ENCODE measurements at places on chromosomes 1 and 21. TPM values are rescaled to one million over a fixed set of nuclear protein-coding genes. Genes with fewer than 3 reads are reported as not detected.

The BROX gene
- 79.3 TPM for total RNA-seq

The CFHR5 gene
- total RNA-seq: not detected

The CFHR2 gene
- total RNA-seq: not detected

The CASP9 gene
- total RNA-seq: 9.3 TPM

The ST6GALNAC3 gene
- 39.1 TPM for total RNA-seq

The ST3GAL3 gene
- 27.2 TPM for total RNA-seq

The FBXO2 gene
- total RNA-seq: 0.42 TPM

The KCNA2 gene
- 1.7 TPM for total RNA-seq

The SLC9C2 gene
- total RNA-seq: not detected

The PLEKHN1 gene
- 1.1 TPM for total RNA-seq

The SGIP1 gene
- total RNA-seq: 8.4 TPM

DNA sequence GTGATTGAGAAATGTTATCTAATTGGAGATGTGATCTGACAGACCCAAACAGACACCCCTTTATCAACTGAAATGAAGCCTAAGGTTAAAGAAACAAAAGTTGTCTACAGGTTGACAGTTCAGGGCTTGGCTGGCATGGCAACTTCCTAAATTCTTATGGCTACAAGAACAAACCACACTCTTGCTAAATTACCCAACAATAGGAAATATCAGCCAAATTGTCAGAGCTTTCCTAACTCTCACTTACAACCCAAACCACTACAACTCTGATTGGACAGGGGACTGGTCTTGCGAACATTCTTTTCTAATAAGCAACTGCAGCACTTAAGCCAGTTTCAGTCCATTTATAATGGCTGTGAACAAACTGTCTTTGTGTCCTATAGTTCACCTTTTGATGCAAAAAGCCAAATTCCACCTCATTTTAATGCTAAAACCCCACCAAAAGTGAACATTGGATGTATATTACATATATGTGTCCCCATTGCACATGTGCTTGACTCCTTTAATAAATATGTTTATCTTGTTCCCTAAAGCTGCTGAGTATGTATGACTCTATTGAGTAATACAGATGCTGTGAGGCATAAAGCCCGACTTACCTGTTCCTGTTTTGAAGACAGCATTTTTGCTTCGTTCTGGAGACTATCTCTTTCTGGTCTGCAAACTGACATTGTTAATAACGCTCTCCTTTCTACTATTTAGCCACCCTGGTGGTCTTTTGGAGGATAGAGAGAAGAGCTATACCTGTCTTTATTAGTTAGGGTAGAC lies 101.3 kb upstream of the HMCN1 start:
- DNase-seq: no peak

- no peak for DNase-seq
These were observed 197.6 kb upstream of the FOXD3 start for GRCh38 chr1:63124666-63125191.

GRCh38 chr1:236416165-236416564 lies 22.1 kb downstream of the EDARADD start:
- no peak for DNase-seq

DNA sequence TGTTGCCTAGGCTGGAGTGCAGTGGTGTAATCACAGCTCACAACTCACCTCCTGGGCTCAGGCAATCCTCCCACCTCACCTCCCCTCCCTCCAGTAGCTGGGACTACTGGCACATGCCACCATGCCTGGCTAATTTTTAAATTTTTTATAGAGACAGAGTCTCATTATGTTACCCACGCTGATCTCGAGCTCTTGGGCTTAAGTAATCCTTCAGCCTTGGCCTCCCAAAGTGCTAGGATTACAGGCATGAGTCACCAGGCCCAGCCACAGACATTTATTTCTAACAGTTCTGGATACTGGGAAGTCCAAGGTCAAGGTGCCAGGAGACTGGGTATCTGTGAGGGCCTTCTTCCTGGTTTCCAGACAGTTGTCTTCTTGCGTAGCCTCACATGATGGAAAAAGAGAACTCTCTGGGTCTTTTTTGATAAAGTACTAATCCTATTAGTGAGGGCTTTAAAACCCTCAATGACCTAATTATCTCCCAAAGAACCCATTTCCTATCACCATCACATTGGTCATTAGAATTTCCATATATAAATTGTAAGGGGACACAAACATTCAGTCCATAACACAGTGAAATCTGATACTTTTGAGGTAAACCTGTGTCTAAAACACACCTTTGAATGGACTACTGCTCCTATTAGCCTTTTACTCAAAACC lies 67.9 kb downstream of the PHACTR4 start:
- DNase-seq: no peak

DNA sequence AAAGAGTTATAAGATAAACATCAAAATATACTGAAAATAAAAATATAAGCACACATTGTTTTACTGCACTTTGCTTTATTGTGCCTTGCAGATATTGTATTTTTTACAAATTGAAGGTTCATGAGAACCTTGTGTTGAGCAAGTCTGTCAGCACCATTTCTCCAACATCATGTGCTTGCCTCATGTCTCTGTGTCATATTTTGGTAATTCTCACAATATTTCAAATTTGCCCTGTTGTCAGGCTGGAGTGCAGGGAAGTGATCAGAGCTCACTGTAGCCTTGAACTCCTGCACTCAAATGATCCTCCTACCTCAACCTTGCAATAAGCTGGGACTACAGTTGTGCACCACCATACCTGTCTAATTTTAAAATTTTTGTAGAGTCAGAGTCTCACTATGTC lies 21.3 kb upstream of the CNIH3 start:
- no peak for DNase-seq

DNA sequence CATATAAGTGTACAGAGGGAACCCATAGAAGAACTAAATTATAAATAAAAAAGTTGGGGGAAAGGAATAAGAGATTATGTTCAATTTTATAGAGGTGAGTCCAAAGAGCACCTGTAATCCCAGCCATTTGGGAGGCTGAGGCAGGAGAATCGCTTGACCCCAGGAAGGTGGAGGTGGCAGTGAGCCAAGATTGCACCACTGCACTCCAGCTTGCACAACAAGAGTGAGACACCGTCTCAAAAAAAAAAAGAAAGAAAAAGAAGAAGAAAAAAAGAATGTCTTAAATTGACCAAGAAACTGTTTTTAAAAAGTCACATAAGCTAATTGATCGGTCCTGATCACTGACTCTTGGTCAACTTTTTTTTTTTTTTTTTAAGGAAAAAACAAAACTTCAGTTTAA lies 19.1 kb upstream of the ATF3 start:
- DNase-seq: no peak

- DNase-seq: no peak
These were observed 67.6 kb downstream of the SEC16B start for GRCh38 chr1:177902266-177902665.

- DNase-seq: no peak
These were observed 176.6 kb upstream of the ADAMTS5 start for GRCh38 chr21:27143476-27143875.

- DNase-seq: no peak
These were observed 79.4 kb downstream of the ITPKB start for GRCh38 chr1:226659641-226660040.

DNA sequence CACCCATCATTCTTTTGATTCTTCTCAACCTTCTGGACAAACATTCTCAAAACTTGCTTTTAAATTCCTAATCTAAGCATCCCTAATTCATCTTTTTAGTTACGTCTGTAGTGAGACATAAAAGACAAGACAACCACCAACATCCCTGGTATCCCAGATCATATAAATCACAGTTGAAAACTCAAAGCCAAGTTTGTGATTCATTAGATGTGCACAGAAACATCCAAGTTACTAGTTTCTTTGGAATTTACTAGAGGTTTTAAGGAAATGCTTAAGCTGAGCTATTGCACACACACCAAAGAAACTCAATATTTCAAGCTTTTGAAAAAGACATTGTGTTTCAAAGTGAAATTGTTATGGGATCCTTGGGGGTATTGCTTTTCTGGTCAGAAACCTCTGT lies 47.6 kb downstream of the ATP6V1G3 start:
- no peak for DNase-seq

DNA sequence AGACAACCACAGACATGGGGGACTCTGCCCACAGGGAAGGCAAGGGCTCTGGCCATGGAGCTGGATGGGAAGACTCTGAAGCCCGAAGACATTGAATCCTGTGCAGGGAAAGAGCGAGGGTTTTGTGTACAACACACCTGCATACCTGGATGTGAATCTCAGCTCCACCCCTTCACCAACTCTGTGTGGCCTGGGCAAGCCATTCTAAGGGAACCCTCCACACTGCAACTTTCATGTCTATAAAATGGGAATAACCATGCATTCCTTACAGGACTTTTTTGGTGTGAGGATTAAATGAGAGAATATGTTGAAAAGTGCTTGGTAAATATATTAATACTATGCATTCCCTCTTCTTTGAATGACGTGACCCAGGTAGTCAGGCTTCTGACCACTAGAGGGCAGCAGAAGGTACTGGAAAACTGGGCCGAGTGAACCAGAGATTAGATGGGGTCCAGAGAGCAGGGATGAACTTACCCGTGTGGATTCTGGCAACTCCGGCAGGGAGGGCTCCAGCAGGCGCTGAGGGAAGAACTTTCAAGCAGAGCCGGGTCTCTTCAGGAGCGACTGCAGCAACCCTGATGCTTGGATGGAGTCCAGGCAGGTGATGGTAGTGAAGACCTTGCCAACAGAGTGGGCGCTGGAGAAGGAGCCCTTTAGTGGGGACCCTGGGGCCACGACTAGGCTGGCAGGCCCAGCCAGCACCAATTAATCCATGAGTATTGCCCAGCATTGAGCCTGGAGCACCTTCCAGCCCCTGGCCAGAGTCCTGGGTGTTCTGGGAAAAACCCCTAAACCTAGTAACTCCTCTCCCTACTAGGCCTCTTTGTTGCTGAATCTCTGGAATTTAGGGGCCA lies 834 bp upstream of the ELF3 start:
- peak; percentile 83 for DNase-seq

DNA sequence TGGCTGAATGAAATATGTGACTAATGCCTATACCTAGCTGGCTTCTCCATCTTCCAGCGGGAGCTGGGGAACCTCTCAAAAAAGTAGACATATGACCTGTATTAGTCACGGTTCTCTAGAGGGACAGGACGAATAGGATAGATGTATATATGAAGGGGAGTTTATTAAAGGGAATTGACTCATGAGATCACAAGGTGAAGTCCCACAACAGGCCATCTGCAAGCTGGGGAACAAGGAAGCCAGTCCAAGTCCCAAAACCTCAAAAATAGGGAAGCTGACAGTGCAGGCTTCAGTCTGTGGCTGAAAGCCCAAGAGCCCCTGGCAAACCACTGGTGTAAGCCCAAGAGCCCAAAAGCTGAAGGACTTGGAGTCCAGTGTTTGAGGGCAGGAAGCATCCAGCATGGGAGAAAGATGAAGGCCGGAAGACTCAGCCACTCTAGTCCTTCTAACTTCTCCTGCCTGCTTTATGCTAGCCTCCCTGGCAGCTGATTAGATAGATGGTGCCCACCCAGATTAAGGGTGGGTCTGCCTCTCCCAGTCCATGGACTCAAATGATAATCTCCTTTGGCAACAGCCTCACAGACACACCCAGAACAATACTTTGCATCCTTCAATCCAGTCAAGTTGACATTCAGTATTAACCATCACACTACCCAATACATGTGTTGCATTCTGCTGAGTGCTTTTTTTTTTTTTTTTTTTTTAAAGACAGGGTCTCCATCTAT lies 19.6 kb downstream of the OLIG1 start:
- DNase-seq: no peak

GRCh38 chr1:24505816-24506215 lies 3.2 kb downstream of the RCAN3 start:
- no peak for DNase-seq

- no peak for DNase-seq
These were observed 69.1 kb downstream of the WARS2 start for GRCh38 chr1:119071321-119071720.

DNA sequence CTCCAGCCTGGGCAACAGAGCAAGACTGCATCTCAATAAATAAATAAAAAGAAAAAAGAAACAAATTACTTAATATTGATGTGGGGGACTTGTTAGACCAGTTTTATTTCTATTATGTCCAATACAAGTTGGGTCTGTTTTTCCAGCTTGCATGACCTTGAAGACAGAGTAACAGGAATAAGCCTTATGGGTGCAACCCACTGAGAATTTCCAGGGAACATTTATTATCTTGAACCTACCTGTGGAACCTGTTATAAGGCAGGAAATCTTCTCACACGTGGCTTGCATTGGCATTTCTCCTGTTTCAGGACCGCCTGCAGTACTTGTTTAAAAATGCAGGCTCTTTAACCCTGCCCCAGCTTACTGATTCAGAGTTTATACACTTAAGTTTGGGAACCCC lies 64.0 kb downstream of the ZBTB17 start:
- no peak for DNase-seq

DNA sequence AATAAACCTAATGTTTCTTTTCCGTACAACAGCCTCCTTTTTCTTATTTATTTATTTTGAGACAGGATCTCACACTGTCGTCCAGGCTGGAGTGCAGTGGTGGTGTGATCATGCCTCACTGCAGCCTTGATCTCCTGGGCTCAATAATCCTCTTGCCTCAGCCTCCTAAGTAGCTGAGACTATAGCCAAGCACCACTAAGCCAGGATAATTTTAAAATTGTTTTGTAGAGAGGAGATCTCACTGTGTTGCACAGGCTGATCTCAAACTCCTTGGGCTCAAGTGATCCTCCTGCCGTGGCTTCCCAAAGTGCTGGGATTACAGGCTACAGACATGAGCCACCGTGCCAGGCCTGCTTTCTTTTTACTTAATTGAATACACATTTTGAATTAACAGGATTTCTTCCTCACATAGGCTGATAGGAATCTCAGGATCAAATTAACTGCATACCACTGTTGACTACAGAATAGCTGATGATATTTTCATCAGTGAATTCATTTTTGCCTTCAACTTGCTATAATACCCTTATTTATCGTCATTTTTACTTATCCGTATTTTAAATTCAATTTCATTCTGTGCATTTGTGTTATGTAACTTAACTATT lies 2010.5 kb downstream of the NCAM2 start:
- DNase-seq: no peak

DNA sequence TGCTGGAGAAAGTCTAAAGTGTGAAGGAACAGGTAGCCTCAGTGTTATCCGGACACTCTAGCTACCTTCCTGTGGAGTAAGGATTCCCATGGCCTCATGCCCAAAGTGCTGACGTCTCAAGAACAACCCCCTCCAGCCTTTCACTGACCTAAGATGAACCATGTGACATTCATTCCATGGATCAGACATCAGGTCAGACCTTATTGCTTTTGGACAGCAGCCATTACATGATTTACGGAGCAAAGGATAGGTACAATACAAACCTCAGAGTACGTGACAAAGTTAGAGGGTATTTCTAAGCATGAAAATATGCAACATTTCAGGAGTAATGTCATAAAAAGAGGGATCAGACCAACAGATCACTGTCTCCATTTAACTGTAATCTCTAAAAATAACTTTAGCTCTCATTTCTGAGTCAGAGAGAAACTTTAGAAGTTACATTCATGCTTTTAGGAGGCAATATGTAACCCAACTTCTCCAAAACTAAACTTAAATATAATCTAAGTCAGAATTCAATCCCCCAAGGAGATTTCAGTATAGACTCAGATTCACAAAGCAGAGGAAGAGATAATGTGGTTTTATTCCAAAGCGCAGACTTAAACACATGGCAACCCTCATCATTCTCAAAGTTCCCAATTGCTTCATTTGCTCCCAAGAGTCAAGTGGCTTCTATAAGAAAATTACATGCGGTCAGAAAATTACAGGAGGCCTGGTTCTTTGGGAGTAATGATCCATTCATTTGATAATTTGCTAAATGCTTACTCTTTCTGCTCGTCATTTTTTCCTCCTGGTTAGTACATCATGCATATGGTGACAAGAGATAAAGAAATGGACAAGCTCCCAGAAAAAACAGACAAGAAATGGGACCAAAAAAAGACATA lies 280.4 kb downstream of the SETD4 start:
- DNase-seq: no peak

- DNase-seq: no peak
These were observed 127.5 kb upstream of the DNAH14 start for GRCh38 chr1:224801844-224802490.
